Activated T-helper 1 cell treated with anti-CD3 and anti-CD28 coated beads, Interleukin-2, amount 50 U/mL, for 16 hours (primary cell): ENCODE measurements at places on chromosomes 2 and 18.

DNA sequence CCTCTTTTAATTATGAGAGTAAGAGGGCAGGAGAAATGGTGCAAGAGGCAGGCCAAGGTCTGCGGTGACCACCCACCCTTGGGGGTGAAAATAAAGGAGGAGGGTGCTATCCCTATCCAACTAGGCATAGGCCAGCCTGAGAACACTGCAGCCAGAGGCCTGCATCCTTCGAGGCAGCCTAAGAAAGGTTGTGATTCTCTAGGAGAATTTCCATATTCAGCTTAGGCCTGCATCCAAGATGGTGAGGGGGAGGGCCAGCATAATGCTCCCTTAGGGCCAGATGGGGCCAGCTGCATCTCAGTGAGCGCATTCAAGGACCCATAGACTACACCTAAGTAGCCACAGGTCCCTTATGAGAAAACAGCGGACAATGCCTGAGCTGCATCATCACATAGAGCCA lies 3.5 kb upstream of the UPP2 start:
- no peak for DNase-seq

GRCh38 chr18:53458944-53459580 lies 765.4 kb downstream of the MBD2 start:
- no peak for DNase-seq

DNA sequence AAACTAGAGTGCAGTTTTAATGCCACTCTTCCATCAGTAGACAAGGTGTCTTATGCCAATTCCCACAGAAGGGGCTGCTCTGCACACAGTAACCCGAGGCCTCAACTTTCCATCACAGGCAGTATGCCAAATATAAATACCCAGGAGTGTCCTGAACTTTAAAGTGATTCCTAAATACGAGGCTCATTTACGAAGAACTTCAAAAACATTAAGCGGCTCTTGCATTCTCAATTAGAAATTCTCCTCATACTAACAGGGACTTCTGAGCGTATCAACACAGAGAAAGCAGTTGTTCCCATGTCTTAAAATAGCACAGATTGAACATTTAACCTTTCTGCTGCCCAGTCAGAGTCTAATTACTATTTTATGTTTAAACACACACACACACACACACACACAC lies 638.6 kb downstream of the ERBB4 start:
- DNase-seq: no peak

DNA sequence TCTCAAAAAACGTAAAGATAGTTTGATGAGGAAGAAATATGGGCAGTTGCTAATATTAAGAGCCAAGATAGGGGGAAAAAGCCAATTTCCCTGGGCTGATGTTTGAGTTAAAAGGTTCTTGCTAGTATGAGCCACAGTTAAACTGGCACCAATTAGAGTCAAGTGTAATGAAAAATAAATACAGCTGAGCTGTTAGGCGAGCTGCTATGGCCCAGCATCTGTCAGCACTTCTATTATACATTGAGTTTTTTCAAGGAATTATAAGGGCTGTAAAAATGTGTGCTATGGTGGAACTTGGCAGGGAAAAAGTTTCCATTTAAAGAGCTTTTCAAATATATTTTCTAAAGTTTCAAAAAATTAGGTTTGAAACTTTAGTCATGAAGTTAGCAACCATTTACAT lies 279.6 kb downstream of the CYRIA start:
- no peak for DNase-seq

DNA sequence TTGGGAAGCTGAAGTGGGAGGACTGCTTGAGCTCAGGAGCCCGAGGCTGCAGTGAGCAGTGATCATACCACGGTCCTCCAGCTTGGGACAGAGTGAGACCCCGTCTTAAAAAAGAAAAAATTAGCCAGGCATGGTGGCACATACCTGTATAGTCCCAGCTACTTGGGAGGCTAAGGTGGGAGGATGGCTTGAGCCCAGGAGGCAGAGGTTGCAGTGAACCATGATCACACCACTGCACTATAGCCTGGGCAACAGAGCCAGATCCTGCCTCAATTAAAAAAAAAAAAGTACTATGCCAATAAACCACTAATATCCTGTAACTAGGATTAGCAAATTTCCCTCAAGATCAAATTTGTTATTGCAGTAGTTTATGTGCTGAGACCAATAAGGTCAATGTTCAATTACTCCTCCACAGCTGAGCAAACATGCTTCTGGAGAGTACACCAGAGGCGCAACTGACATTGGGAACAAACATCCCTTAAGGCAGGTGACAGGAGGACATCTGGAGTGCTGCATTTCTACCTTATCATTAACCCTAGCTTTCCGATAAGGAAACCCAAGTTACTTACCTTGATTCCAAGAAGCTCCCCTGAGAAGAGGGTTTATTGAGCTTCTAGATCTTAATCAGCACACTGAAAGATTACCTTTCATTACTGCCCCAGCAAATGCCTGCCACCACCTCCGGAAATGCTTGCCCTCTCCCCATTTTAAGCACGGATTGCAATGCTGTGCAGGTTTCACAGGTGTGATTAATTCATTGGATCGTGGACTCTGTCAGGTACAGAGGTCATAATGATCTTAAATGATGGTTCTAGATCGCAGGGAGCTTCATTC lies 26.2 kb downstream of the MGAT4A start:
- DNase-seq: no peak

GRCh38 chr2:150167711-150168110 lies 319.8 kb downstream of the RND3 start:
- no peak for DNase-seq

DNA sequence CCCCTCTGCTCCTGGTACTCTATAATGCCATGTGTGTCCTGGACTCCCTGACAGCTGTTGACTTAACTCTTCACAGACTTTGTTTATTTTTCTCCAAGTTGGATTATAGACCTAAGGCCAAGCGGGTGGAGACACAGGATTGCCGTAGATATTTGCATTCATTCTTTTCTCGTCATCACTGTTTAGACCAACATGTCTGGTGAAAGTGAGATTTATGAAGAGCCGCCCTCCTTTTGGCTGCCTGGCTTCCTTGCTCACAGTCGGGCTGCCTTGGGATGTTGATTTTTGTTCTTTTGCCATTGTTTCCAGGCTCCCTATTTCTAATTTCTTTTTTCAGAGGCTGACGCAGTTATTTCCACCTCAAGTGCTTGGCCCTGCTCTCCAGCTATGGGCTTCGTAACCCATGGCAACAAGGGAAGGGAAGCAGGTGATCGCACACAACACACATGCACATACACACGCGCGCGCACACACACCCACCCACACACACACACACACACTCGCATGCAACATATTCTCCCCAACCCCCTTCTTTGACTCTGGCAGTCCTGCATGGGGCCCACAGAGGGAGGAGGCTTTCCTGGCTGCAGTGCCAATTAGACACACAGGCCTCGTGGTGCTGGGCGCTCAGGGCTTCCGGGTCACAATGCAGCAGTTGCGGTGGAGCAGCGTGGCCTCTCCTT lies 296.5 kb downstream of the MTX2 start:
- no peak for DNase-seq

DNA sequence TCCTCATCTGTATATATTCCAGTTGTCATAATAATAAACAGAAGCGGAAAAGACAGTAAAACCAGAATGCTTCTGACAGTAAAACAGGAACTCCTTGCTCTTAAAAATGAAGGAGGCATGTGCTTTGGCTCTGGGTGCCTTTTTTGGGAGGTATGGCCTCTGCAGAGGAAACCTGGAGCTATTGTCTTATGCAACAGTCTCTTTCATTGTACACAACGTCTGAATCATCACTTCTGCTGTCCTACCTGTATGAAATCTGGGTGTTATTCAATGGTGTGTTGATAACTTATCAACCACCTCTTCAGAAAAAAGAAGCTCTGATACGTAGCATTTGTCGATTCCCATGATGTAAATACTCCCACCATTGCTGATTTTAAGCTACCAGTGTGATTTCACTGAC lies 64.8 kb downstream of the CDCA7 start:
- DNase-seq: no peak
